ENCODE measurements at places on chromosomes 1 and 21.

GRCh38 chr1:107532318-107532717 lies 391.5 kb downstream of the NTNG1 start:
- DNase-seq = peak; percentile 86

DNA sequence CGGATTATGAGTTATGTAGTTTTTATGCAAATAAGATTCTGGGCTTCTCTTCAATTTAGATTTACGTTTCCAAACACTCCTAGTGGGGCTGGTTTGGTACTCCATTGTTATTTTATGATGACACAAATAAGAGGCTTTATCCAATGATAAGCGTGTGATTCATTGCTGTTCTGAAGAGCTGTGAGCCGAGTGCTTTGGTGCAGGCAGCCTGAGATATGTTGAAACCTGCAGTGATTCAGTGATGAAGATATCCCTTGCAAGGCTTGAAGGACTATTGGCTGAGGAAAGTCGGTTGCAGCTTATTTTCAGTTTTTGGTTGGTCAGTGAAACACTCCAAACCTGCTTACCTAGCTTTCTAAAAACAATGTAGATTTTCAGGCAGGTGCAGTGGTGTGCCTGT lies 112.2 kb downstream of the RYR2 start:
- DNase-seq = no peak

- DNase-seq = no peak
Measured at GRCh38 chr1:100404821-100405220, 52.5 kb downstream of the CDC14A start.

DNA sequence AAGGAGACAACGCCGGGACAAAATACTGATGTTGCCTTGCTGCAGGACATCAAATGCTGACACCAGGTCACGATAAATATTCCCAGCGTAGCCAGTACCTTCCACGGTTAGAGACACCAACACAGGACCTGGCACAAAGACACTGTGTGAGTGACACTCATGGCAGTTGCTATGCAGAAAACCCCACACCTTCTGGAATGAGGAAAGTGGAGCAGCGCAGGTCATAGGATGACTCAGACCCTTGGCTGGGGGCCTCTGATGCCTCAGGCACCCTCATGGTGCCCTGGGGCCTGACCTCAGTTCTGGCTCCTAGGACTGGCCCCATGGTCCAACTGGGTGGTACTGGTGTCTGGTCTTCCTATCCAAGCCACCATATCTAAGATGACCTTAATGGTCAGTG lies 7.0 kb downstream of the DCST2 start:
- DNase-seq = no peak

DNA sequence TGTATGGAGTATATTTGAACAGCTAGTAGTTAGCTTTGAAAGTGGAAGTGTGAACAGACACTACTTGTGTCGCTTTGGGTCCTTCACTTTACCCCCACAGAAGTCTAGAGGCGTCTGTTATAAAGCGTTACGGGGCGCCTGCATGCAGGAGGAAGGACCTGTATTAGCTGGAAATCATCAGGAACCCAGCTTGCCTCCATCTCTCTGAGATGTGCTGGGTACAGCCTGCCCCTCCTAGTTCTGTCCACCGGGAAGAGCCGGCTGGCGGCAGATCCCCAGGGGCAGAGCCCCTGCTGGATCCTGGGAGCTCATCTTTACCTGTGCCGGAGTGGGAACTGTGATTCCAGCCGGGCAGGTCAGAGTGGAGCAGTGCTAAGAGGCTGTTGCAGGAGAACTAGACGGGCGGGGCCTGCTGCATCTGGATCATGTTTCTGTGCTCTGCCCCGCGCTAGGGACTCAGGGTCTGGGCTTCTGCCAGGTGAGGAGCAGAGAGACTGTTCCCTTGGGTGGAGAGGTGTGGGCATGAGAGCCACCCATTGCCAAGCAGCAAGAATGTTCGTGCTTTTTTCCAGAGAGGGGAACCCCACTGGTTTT lies 22.3 kb upstream of the SPSB1 start:
- DNase-seq = peak; percentile 72

- DNase-seq = no peak
Measured at GRCh38 chr1:40841602-40842001, 20.6 kb downstream of the CITED4 start.

DNA sequence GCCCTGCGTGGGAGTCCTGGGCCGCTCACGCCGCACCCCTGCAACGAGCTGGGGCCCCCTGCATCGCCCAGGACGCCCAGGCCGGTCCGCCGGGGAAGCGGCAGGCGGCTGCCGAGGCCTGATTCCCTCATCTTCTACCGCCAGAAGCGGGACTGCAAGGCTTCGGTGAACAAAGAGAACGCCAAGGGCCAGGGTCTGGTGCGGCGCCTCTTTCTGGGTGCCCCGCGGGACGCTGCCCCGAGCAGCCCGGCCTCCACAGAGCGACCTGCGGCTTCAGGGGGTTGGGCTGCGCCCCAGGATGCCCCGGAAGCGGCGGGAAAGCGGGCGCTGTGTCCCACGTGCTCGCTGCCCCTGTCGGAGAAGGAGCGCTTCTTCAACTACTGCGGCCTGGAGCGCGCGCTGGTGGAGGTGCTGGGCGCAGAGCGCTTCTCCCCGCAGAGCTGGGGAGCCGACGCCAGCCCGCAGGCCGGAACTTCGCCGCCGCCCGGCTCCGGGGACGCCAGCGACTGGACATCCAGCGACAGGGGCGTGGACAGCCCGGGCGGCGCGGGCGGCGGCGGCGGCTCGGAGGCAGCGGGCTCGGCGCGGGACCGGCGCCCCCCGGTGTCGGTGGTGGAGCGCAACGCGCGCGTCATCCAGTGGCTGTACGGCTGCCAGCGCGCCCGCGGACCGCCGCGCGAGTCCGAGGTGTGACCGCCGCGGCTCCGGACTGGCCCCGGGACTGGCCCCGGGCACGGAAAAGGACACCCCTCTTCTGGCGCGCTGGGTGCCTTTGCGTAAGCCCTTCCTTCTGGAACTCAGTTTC lies 2.7 kb downstream of the FAM110D start:
- no peak for DNase-seq
